ENCODE measurements at places on chromosomes 12 and 14. TPM values are rescaled to one million over a fixed set of nuclear protein-coding genes. Genes with fewer than 3 reads are reported as not detected.

- peak overlapping the region; percentile 62 for H3K4me3 ChIP-seq
- H3K27me3 ChIP-seq, result no peaks in the 10 kb centered on the region
- H3K4me1 ChIP-seq, result peaks cover 14% of the 10 kb centered on the region
- H3K36me3 ChIP-seq, result no peaks in the 10 kb centered on the region
Observed at GRCh38 chr12:2053691-2054090, 904 bp downstream of the CACNA1C start.

GRCh38 chr12:130765186-130765659, 49.1 kb upstream of the RIMBP2 start:
- no peaks in the 10 kb centered on the region for H3K27me3 ChIP-seq
- H3K4me3 ChIP-seq, result no peak overlapping the region
- H3K4me1 ChIP-seq, result no peaks in the 10 kb centered on the region
- no peaks in the 10 kb centered on the region for H3K36me3 ChIP-seq
- DNase-seq, result no peak
- no peak overlapping the region for H3K27ac ChIP-seq

GRCh38 chr12:120698665-120699064, 11.6 kb upstream of the UNC119B start:
- no peaks in the 10 kb centered on the region for H3K4me1 ChIP-seq
- H3K36me3 ChIP-seq, result no peaks in the 10 kb centered on the region
- DNase-seq, result no peak

DNA sequence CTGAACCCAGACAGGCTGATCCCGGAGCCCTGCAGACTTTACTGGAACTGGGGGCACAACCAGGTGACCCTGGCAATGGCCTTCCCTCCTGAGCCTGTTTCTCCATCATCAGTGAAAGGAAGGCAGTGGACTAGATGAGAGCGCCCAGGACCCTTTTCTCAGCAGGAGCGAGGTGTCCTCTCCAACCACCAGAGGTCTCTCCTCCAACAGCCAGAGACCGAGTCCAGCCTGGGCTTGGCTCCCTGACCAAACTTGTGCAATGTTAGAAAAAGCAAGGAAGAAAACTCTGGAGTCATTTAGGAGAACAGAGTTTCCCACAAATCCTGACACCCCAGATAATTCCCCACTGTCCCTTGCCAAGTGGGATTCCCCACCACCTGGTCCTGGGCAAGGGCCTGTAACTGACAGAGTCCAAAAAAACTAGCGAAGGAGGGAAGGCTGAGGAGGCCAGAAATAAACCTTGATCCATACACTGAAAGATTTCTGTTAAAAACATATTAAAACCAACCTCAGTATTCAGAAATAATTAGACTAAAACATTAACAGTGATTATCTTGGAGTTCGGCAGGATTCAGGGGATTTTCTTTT, 9.0 kb downstream of the RPS6KL1 start:
- no peaks in the 10 kb centered on the region for H3K36me3 ChIP-seq
- DNase-seq, result no peak
- peak overlapping the region; percentile 37 for H3K27ac ChIP-seq

DNA sequence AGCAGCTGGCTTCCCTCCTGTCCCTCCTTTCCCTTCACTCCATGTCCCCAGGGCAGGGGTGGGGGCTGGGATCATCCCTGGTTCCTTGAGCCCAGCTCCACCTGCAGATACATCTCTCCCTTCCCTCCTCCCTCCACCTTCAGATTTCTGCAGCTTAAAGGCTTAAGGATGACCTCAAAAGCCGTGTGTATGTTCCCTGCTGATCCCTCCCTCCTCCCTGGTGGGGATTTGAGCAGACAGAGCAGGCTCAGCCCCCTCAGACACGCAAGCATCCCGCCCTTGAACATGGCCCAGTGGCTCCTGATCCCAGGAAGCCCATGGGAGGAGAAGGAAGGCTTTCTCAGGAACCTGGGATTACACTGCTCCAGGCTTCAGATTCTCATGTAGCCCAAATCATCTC, 82.9 kb upstream of the RIN3 start:
- no peak overlapping the region for H3K4me3 ChIP-seq
- DNase-seq, result no peak
- no peaks in the 10 kb centered on the region for H3K4me1 ChIP-seq
- no peak overlapping the region for H3K27ac ChIP-seq
- no peaks in the 10 kb centered on the region for H3K36me3 ChIP-seq

DNA sequence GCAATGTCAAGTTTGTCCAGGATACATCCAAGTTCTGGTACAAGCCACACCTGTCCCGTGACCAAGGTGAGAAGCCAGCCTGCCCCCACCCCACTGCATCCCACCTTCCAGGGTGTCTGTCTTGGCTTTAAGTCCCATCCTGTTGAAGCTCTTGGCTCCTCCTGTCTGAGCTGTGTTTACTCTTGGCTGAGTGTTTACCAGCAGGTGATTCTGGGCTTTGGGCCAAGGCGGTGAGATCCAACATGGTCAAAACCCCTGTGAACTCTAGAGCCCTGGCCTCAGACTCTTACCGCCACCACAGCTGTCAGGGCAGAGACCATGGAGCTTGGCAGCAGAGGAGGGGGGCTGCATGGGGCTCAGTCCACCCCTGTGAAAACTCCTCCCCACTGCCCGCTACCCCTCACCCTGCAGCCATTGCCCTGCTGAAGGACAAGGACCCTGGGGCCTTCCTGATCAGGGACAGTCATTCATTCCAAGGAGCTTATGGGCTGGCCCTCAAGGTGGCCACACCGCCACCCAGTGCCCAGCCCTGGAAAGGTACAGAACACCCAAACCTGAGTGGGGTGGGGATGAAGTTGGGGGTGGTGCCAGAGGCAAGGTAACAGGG, 11.6 kb downstream of the TNS2 start:
- peaks cover 76% of the 10 kb centered on the region for H3K4me1 ChIP-seq
- peak overlapping the region; percentile 80 for H3K27ac ChIP-seq
- peaks cover 58% of the 10 kb centered on the region for H3K36me3 ChIP-seq

- no peak overlapping the region for H3K27ac ChIP-seq
- no peaks in the 10 kb centered on the region for H3K27me3 ChIP-seq
- H3K36me3 ChIP-seq, result no peaks in the 10 kb centered on the region
- H3K4me3 ChIP-seq, result no peak overlapping the region
- no peaks in the 10 kb centered on the region for H3K4me1 ChIP-seq
Observed at GRCh38 chr12:1445807-1446206, 148.6 kb downstream of the FBXL14 start.

GRCh38 chr12:78275886-78276285, 445.2 kb downstream of the NAV3 start:
- H3K4me3 ChIP-seq, result no peak overlapping the region
- DNase-seq, result no peak
- no peaks in the 10 kb centered on the region for H3K36me3 ChIP-seq

- H3K27ac ChIP-seq, result peak overlapping the region; percentile 46
- H3K36me3 ChIP-seq, result no peaks in the 10 kb centered on the region
- no peak overlapping the region for H3K4me3 ChIP-seq
- DNase-seq, result no peak
- peaks cover 31% of the 10 kb centered on the region for H3K4me1 ChIP-seq
Observed at GRCh38 chr12:6957741-6958608, 6.8 kb downstream of the PTPN6 start.

DNA sequence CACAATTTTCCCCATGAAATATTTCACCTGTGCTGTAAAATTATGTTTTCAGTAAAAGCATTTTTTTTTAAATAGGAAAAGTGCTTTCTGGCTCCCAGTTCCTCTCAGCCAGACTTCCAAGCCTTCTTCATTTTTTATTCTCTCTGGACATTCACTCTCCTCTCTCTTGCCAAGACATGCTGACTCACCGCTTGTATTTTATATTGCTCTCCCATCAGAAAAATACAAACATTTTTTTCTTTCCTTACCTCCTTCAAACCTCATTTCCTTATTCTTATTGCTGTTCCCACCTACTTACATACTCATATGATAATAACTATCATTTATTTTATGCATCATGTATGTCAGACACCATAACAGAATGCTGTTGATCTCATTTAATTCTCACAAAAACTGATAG, 37.7 kb upstream of the ZNF641 start:
- no peaks in the 10 kb centered on the region for H3K27me3 ChIP-seq
- no peak overlapping the region for H3K27ac ChIP-seq
- DNase-seq, result no peak
- no peak overlapping the region for H3K4me3 ChIP-seq

DNA sequence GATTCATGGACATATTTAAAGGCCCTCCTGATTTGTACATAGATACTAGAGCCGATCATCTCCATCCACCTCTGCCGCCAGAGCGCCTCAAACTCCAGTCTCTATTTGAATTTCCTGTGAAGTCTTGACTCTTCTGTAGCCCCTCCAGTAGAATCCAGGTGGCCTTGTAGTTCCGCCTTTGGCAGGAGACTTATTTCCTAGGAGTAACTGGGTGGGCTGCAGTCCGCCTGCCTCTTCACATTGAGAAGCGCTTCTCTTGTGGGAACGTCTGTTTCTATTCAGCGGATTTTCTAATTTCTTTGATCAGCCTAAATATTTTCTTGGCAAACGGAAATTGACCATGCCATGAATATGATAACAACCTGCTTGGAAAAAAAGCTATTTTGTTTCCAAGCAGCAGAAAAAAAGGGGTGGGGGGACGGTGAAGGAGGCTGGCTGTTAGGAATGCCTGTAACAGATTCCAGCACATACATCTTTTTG, 9.0 kb upstream of the SIX1 start:
- H3K4me1 ChIP-seq, result peaks cover 21% of the 10 kb centered on the region
- H3K27ac ChIP-seq, result no peak overlapping the region
- H3K4me3 ChIP-seq, result peak overlapping the region; percentile 47
- H3K36me3 ChIP-seq, result no peaks in the 10 kb centered on the region
- no peak for DNase-seq

- no peaks in the 10 kb centered on the region for H3K27me3 ChIP-seq
- H3K4me3 ChIP-seq, result no peak overlapping the region
- H3K4me1 ChIP-seq, result no peaks in the 10 kb centered on the region
- H3K27ac ChIP-seq, result no peak overlapping the region
- H3K36me3 ChIP-seq, result no peaks in the 10 kb centered on the region
Observed at GRCh38 chr14:94378527-94379290, 9.7 kb downstream of the SERPINA1 start.

GRCh38 chr12:75341873-75342272, 7.4 kb downstream of the GLIPR1L1 start:
- H3K27ac ChIP-seq, result no peak overlapping the region
- no peaks in the 10 kb centered on the region for H3K27me3 ChIP-seq
- no peaks in the 10 kb centered on the region for H3K4me1 ChIP-seq
- no peak overlapping the region for H3K4me3 ChIP-seq
- no peaks in the 10 kb centered on the region for H3K36me3 ChIP-seq

GRCh38 chr12:54004841-54005530, 3.8 kb upstream of the HOXC8 start:
- H3K27me3 ChIP-seq, result peaks cover 23% of the 10 kb centered on the region
- H3K4me1 ChIP-seq, result peaks cover 24% of the 10 kb centered on the region
- H3K4me3 ChIP-seq, result no peak overlapping the region
- no peaks in the 10 kb centered on the region for H3K36me3 ChIP-seq
- no peak overlapping the region for H3K27ac ChIP-seq

DNA sequence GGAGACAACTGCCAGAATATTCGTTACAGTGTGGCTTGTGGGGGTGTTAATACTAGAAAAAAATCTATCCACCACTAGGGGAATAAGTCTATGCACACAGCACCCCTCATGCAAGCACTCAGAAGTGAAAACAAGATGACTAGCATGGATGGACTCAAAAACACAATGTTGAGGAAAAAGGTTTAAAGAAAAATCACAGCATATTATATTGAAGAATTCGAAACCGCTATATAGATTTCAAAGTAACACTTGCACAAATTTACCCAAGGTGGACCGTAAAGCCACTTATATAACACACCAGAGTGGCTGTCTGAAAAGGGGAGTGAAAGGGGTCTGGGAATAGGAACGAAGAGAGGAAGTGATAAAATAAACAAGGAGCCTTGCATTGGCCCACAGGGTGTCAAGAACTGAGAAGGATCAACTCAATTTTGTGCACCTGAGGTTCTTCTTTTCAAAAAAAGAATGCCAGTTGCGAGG, 544 bp downstream of the ABCD4 start:
- H3K27me3 ChIP-seq, result no peaks in the 10 kb centered on the region
- peaks cover 43% of the 10 kb centered on the region for H3K4me1 ChIP-seq
- H3K27ac ChIP-seq, result peak overlapping the region; percentile 92

GRCh38 chr12:497501-498160, 37.9 kb downstream of the B4GALNT3 start:
- no peak for DNase-seq
- H3K4me1 ChIP-seq, result no peaks in the 10 kb centered on the region
- H3K36me3 ChIP-seq, result no peaks in the 10 kb centered on the region
- no peak overlapping the region for H3K4me3 ChIP-seq
- no peak overlapping the region for H3K27ac ChIP-seq

- no peak overlapping the region for H3K4me3 ChIP-seq
- H3K27ac ChIP-seq, result no peak overlapping the region
- DNase-seq, result no peak
- H3K36me3 ChIP-seq, result no peaks in the 10 kb centered on the region
- no peaks in the 10 kb centered on the region for H3K27me3 ChIP-seq
Observed at GRCh38 chr12:96220902-96221301, 26.7 kb downstream of the ELK3 start.

GRCh38 chr14:32545095-32545494, 216.0 kb downstream of the AKAP6 start:
- DNase-seq, result no peak
- no peak overlapping the region for H3K27ac ChIP-seq
- no peak overlapping the region for H3K4me3 ChIP-seq
- no peaks in the 10 kb centered on the region for H3K4me1 ChIP-seq
- H3K27me3 ChIP-seq, result no peaks in the 10 kb centered on the region

DNA sequence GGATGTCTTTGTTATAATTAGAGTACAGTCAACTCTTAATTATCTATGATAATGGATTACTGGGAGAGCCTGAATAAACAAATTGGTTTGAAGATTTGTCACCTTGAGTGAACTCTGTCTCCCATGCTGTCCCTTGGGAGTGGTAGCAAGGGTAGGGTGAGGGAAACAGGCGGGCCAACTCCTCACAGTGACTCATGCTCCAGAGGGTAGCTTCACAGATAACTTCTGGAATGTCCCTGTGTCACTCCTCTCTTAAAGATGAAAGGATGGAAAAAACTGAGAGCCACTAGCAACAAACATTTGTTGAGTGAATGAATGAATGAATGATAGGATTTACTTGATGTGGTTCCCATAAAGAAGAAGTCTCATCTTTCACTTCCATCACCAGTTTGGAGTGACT, 53.5 kb downstream of the RASSF9 start:
- no peak overlapping the region for H3K27ac ChIP-seq
- no peaks in the 10 kb centered on the region for H3K4me1 ChIP-seq
- H3K27me3 ChIP-seq, result no peaks in the 10 kb centered on the region
- H3K4me3 ChIP-seq, result no peak overlapping the region

DNA sequence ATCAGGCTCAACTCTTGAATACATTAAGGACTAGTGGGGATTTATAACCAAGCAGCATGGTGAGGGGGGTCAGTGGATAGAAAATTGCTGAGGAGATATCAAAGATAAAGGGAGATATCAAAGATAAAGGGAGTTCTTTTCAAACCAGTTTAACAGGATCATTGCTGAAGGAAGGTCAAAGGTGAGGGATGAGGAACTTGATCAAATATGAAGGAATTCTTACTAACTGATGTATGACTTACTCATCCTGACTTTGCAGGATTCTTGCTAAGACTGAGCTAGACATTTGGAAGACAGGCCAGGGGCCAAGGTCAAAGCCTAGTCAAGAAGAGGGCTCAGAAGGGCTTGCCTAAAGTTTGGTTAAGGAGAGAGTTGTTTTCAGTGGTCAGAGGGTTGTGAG, 4.8 kb downstream of the ABHD4 start:
- H3K4me3 ChIP-seq, result no peak overlapping the region
- H3K36me3 ChIP-seq, result peaks cover 62% of the 10 kb centered on the region
- peaks cover 27% of the 10 kb centered on the region for H3K4me1 ChIP-seq
- no peak overlapping the region for H3K27ac ChIP-seq
- no peaks in the 10 kb centered on the region for H3K27me3 ChIP-seq
- no peak for DNase-seq

The OTOGL gene
- total RNA-seq, result under 0.01 TPM

The CEBPE gene
- total RNA-seq, result not detected

The SPIC gene
- total RNA-seq, result not detected

The SERPINA1 gene
- total RNA-seq, result 6.1 TPM

The TMEM229B gene
- 9.8 TPM for total RNA-seq

The LRRC9 gene
- total RNA-seq, result 3.2 TPM

The PRICKLE1 gene
- total RNA-seq, result 25.3 TPM

The NELL2 gene
- 16.9 TPM for total RNA-seq

The DAO gene
- not detected for total RNA-seq

The SPPL3 gene
- 48.9 TPM for total RNA-seq
